ENCODE measurements at places on chromosomes 16 and 17.
A peak's percentile ranks its signal among the peaks of the same experiment; 100 is the strongest.

GRCh38 chr17:81845881-81846742 is 11.3 kb upstream of the PPP1R27 start:
- DNase-seq, result no peak

- DNase-seq, result no peak
Measured at GRCh38 chr17:1558401-1558800, 4.2 kb downstream of the PITPNA start.

DNA sequence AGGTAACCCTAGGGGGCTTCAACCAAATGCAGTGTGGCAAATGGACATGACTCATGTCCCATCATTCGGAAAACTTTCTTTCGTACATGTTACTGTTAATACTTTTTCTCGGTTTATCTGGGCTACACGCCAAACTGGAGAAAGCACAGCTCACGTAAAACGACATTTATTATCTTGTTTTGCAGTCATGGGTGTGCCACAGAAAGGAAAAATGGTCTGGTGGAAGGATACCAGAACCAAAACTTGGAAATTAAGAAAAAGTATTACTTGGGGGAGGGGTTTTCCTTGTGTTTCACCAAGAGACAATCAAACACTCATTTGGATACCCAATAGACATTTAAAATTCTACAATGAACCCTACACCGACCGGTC is 23.6 kb downstream of the ALOX15B start:
- peak; percentile 42 for DNase-seq

DNA sequence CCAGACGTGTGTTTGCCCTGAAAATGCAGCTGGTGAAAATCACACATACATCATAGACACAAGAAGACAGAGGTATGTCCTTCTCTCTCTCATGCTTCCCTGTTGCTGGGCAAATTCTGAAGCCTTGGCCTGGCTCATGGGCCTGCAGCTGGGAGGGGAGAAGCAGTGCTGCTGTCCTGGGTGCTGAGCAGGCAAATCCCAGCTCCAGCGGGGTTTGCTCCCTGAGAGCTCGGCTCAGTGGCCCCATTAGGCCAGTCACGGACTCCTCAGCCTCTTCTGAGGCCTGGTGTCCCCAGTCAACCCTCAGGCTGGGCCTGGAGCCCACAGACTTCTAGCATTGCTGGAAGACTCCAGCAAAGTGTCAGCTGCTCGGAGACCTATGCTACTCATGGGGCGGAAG is 11.7 kb downstream of the RHBDL3 start:
- peak; percentile 48 for DNase-seq

- DNase-seq, result no peak
Measured at GRCh38 chr16:893360-893759, 77.4 kb downstream of the LMF1 start.

DNA sequence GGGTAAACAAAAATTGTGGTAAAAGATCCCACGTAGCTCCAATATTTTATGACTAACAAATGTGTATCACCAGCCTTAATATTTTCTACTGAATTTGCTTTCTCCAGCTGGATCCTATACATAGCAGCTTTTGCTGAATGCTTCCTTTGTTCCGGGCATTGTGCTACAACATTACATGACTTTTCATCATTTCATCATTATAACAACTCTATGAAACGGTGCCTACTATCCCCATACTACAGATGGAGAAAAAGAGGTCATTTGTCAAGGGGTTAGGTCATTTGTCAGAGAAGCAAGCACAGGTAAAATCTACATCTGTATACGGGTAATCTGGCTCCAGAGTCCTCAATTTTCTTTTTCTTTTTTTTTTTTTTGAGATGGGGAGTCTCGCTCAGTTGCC is 74.3 kb downstream of the KANSL1 start:
- DNase-seq, result no peak

- no peak for DNase-seq
Measured at GRCh38 chr17:16272111-16272840, 55.3 kb downstream of the PIGL start.

- no peak for DNase-seq
Measured at GRCh38 chr17:74995847-74996246, 8.4 kb downstream of the CDR2L start.

DNA sequence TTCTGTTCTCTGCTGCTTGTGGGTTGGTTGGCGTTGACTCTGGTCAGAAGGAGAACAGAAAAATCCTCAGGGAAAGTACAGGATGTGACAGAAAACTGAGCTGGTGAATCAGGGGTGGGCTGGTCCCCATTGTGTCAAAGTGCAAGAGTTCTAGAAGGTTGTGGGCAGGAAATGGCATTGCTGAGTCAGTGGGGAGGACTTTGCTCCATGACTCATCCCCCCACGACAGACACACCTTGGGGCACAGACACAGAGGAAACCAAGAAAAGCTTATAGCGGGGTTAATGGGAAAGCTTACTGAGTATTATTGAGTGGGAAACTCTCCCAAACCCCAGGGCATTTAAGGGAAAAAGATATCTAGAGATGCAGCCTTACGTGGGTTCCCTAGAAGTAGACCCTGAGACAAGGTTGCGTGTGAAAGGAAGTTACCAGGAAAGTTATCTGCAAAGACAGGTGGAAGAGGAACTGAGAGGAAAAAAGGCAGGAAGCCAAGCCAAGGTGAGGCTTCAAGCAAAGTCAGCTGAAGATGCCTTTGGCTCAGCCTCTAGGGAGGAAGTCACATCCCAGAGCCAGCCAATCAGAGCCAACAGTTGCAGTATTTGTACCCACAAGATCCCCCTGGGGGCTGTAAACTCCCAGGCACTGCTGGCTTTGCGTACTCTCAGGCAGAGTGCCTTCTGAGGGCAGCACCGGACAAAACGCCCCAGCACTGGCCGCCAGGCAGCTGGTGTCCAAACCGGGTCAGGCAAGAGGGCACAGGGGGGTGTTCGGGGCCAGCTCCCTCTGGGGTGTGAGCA is 86.4 kb downstream of the FOXL1 start:
- peak; percentile 98 for DNase-seq

GRCh38 chr16:50367777-50368409 is 895 bp downstream of the BRD7 start:
- no peak for DNase-seq

DNA sequence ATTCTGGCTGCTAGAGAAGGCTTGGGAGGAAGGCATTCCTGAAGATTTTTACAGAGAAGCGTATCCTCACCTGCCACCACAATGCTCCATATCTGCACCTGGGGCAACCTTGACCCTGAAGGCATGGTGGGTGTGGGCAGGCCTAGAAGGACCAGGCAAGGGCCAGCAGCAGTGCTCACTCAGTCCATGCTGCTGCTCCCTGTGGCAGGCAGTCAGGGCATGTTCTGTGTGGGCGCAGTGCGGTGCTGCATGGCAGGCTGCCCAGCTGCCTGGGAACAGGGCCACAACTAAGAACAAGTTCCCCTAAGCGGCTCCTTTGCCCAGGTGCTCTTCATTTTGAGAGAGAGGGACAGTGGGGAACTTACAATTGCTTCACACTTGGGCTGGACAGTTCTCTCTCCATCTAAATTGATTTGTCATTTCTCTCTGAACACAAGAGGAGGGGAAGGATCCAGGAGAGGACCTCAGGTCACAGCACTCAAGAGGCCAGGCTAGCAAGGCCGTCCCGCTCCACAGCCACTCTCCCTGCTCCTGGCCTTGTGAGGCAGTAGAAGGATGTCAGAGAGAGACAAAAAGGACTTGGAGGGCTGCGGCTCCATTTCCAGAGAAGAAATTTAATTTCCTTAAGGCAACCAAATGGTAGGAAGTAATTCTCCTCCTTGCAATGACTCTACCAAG is 158.8 kb downstream of the AATF start:
- peak; percentile 75 for DNase-seq

DNA sequence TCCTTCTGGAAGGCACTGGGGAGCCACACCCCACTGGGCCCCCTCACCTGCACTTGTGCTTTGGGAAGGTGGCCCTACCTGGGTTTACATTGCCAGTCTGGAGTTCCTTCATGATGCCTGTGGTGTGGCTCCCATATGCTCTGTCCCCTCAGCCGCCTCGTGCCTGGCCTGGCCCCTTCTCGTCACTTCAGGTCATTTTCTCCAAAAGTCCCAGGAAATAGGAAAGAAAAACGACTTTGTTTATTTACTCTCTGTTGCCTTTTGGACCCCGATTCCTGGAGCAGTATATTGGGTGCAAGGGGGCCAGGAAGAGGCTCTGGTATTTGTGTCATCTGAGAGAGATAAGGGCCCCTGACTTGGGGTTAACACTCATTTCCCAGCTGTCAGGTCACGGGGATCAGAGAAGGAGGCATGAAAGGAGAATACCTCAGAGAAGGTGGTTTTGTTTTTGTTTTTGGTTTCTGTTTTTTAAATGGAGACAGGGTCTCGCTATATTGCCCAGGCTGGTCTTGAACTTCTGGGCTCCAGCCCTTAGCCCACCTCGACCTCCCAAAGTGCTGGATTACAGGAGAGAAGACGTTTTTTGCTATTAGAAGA is 4.7 kb downstream of the SOCS3 start:
- DNase-seq, result no peak

DNA sequence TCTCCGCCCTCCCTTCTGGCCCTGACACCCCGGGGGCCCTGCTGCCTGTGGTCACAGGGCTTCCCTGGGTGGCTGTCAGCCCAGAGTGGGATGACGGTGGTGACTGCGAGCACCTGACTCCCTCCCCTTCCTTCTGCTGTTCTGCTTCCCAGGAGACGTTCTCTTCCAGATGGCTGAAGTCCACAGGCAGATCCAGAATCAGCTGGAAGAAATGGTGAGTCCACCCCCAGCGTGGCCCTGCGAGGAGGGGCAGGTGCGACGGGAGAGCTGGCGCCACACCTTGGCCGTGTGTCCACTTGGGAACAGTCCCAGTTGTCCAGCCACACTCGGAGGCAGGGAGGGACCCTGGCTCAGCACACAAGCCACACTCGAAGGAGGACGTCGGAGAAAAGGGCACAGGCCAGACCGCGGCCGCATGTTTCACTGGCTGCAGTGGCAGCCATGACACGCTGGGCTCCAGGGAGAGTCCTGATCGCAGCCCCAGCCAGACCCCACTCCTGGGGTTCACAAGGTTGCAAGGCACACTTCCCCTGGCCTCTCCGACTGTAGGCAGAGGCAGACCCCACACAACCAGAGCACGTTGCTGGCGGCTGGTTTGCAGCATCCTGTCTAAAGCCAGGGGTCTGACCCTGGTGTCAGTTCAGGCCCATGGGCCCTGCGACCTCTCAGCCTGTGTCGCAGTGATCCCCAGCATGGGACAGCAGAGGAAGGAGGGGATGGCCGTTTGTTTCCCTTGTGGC is 49.9 kb downstream of the BAIAP2 start:
- DNase-seq, result no peak

GRCh38 chr17:57486882-57487301 is 230.6 kb downstream of the MSI2 start:
- no peak for DNase-seq

- DNase-seq, result no peak
Measured at GRCh38 chr17:71192039-71192555, 928.7 kb upstream of the SOX9 start.

GRCh38 chr16:87874639-87875427 is 5.5 kb upstream of the SLC7A5 start:
- DNase-seq, result no peak

GRCh38 chr16:84905965-84906460 is 86.2 kb downstream of the CRISPLD2 start:
- DNase-seq, result no peak

DNA sequence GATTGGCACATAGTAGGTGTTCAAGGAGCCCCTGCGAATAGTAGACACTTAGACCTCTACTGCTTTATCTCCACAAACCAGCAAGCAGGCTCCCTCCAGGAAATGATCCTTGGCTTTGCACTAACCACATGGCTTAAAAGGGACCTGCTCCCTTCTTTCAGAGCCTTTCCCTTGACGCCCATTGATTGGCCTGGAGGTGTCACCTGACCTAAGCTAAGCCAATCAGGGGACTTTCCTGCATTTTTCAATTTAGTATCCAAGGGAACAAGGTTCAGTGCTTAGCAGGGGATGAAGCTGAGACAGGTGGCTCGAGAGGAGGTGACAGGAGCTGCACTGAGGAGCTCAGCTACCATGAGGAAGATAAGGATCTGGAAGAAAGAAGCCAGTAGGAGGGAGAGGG is 52.8 kb downstream of the CLEC19A start:
- no peak for DNase-seq

DNA sequence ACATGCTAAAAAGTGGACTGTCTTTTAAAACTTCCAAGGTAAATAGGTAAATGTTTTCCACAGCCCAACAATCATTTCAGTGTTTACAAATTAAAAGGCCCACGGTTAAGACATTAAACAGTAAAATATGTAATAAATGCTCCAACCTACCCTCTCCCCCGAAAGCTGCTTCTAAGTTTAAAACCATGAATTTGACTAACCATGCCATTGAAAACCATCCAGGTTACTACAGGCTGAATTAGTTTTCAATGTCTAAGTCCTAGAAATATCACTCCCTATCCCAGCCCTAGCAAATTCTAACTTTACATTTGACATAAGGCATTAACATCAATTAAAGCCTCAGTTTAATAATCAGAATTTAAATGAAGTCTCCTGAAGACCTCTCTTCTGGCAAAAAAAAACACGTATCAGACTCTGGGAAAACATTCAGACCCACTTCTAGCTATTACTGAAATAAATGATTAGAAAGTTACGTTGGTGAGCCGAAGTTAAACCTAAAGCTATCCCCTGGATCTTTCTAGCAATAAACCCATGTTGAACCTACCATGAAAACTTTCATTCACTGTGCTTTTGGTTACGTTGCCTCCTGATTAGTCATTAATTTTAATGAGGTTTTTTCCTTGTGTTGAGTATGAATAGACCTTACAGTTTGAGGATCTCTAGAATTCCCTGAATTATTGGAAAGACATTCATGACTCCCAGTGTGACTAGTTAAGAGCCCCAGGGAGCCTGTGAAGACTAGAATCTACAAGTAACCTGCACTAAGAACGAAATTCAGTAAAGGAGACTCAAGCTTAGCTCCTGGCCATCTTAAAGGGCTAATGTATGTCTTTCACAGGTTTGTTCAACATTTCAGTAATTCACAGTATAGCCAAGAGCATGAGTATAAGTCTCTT is 1.7 kb upstream of the POLG2 start:
- no peak for DNase-seq

GRCh38 chr17:48753794-48754499 is 25.4 kb upstream of the HOXB13 start:
- DNase-seq, result no peak

DNA sequence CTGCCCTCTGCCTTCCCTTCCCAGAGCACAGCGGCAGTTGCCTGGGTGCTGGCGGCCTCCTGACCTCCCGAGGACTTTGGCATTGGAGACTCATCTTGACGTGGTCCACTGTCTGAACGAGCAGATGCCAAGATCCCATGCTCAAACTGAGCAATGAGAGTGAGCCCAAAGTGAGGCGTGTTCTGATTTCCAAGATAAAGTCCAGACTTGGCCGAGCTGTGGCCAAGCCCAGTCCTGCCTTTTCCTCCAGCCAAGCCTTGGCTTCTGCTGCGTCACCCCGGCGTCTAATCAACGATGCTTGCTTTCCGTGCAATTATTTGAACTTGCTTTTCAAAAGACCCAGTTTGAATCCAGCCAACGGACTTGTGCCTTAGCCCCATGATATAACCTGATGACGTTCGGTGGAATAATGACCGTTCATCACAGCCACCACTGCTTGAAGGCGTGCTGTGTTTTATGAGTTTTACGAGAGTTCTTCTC is 179.2 kb downstream of the IRF8 start:
- peak; percentile 57 for DNase-seq
